Activated CD4-positive, alpha-beta T cell treated with anti-CD3 and anti-CD28 coated beads, Interleukin-2, amount 50 U/mL, for 4 hours (primary cell): ENCODE measurements at places on chromosomes 1 and 21.

DNA sequence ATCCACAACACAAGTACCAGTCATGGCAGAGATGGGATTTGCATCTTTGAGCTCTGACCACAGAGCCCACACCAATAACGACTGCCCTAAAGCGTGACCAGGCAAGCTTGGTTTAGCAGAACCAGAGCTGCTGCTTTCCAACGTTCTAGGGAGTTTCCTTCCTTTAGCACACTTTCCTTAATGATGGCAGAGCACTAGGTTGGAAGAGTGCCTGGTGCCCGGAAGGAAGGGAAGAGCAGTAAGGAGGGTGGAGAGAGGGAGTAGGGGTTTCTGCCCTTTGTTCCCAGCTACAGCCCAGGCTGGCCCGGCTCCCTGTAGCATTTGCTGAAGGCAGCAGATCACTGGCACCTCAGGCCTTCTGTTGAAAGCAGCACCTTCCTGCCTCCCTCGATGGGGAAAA lies 6.1 kb upstream of the EVA1C start:
- no peak for DNase-seq

DNA sequence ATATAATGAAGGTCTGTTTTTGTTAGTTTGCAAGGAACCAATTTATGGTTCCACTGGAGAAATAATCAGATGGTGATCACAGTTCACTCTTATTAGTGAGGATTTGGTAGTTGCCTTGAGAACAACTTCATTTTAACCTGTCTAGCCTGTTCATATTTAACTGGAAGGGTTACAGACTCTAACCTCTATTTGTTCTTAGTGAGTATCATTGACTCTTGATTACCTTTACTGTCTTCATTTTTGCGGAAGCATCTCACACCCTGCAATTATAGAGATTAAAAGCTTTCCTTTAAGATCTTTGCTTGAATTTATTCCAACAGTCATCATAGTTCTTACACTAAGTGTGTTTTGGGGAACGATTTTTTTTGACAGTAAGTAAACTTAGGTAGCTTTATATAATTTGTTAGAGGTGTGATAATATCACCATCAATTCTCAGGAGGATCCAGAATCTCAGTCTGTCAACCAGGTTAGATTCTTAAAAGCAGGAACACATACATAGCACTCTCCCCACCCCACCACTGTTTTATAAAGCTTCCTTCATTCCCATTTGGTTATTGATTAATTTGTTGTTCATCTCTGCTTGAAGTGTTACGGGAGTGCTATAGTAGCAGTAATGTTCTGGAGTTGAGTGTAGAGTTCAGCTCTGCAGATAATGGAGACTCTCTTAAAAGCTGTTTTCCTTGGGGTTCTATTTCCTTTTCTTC lies 30.1 kb downstream of the B3GALT2 start:
- DNase-seq, result no peak

DNA sequence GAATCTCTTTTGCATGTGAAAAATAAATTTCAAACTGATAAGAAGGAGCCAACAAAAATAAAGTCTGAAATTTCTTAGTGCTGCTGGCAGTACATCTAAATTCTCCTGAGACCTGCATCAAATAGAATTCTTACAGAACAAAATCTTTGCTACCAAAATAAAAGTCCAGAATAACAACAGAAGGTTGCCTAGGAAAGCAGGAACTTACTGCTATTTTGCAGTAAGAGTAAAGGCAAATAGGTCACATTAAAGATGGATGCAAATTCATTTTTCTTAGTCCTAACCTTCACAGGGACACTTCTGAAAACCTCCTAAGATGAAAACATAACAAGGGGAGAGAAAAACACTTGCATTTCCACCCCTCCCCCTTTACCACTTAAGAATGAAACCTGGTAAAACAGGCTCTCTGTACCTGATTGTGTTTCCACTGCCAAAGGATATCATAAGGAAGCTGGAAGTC lies 59.0 kb downstream of the RUSC1 start:
- DNase-seq, result no peak

GRCh38 chr1:245788269-245788668 lies 633.5 kb downstream of the KIF26B start:
- no peak for DNase-seq

DNA sequence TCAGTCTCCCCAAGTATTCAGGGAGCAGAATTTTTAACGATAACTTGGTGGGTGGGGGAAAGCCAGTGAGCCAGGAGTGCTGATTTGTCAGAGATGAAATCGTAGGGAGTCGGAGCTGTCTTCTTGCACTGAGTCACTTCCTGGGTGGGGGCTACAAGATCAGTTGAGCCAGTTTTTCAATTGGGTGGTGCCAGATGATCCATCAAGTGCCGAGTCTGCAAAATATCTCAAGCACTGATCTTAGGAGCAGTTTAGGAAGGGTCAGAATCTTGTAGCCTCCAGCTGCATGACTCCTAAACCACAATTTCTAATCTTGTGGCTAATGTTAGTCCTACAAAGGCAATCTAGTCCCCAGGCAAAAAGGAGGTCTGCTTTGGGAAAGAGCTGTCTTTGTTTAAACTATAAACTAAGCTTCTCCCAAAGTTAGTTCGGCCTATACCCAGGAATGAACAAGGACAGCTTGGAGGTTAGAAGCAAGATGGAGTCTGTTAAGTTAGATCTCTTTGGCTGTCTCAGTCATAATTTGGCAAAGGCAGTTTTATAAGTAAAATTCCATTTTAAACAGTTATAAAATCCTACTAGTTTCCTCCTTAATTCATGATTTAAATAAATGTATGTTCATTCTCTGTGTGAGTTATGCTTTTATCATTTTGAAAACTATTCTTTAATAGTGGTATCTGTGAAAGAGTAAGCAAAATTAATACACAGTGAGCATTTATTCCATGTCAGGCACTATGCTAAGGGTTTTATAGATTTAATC lies 51.7 kb downstream of the SLC16A1 start:
- peak; percentile 33 for DNase-seq

DNA sequence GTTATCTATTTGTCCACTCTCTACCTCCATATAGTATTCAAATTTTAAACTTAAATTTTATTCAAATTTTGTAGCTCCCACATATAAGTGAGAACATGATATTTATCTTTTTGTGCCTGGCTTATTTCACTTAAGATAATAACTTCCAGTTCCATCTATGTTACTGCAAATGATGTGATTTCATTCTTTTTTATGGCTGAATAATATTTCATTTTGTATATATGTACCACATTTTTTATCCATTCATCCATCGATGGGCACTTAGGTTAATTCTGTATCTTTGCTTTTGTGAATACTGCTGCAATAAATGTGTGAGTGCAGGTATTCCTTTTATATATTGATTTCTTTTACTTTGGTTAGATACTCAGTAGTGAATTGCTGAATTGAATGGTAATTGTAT lies 2.1 kb downstream of the DNAH14 start:
- no peak for DNase-seq

DNA sequence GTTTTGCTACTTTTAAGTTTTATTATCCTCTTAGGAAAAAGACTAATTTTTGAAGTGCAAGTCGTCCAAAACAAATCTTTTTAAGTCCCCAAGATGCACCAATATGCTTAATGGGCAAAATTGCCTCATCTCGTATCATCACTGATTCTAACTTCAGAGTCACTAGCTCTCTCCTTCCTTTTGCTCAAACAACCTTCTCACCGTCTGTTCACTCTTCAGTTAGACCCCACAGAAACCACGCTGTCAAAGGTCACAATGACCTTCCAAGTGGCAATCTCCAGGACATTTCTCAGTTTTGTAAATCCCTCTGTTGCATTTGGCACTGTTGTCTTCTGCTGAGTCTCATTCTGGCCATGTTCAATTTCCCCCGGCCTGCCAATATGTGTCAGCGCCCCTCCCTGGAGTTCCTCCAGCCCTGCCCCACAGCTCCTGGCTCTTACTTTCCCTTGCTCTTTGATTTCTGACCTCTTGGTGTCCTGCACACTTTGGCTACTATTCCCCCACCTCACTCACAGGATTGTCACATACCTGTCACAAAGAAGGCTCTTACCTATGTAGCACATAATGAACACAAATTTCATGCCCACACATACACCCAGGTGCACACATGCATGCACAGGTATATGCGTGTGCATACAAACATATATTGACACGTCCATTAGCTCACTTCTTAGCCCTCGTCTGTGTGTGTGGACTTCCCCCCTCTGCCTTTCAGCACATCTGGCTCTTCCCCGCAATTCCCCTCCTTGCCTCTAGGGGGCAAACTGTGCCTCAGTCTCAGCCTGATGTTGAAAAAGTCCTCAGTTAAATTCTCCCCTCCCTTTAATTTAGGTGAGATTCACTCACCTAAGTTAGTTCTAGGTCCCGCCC lies 354.0 kb upstream of the DUSP10 start:
- peak; percentile 38 for DNase-seq

- DNase-seq, result no peak
These were observed 27.0 kb downstream of the SDC3 start for GRCh38 chr1:30881319-30882181.
